Natural killer cell (primary cell): ENCODE measurements at places on chromosomes 3 and 15.

DNA sequence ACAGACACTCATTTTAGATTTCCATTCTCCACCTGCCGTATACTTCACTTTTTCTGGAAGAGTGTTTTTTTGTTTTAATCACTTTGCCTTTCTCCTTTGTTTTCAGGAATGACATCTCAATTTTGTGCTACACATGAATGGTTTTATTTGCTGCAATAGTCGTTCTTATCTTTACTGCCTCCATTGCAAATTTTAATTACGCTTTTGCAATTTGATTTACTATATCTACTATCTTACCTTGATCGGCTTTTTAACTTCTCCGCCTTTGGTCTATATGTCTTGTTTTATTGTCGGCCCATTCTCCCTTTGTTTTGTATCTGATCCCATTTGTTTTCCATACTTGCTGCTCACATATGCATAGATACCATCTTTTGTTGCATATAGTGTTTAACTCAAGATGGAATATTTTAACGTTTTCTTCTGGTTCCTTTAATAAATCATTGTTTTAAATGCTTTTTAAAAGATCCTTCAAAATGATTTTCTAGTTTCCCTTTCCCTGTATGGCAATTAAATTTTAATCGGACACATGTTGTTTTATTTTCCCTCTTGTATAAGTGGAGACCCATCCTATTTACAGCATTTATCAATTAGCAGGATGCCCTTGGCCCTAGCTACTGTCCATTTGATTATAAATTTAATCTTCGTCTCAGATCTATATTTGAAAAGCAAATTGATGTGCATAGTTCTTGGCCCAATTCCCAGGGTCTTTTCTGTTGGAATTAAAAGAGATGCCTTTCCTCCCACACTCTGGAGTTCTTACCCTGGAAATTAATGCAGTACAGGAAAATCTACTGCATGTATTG, 97.2 kb upstream of the CNTN4 start:
- DNase-seq: no peak

- no peak for DNase-seq
These were observed 10.5 kb downstream of the LTF start for GRCh38 chr3:46454209-46454595.

- no peak for DNase-seq
These were observed 103.1 kb downstream of the DGKG start for GRCh38 chr3:186258968-186259367.

DNA sequence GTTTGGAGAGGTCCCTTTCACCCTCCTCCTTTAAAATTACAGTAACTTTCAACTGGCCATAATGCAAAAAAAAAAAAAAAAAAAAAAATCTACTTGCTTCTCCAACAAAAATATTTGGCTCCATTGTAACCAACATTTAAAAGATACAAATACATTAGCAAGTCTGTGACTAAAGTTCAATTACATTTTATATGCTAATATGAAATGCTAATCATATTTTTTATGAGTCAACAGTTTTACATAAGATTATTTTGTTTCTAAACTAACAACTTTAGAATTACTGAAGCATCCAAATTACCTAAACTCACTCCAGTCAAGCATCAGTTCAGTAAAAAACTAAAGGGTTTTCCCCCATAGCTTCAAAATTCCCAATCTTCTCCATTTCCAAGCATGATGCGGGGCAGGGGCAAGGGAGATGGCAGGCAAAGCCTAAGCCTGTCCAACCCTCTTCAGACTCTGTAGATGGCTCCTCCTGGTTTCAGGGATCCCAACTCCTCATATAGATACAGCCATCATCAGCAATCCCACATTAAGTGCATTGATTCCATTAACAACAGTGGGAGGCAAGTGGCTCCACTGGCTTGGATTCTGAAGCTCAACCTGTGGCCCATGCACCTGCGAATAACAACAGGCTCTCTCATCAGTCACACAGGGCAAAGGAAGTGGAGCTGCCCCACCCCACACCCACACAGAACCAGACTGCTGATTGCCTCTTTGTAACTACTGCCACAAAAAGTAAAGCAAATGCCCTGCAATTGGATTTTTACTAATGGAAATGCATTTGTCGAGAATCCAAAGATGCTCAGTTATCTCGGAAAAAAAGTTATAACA, 15.0 kb downstream of the SFMBT1 start:
- no peak for DNase-seq

- DNase-seq: no peak
These were observed 1.6 kb downstream of the NXPE3 start for GRCh38 chr3:101780661-101781060.

DNA sequence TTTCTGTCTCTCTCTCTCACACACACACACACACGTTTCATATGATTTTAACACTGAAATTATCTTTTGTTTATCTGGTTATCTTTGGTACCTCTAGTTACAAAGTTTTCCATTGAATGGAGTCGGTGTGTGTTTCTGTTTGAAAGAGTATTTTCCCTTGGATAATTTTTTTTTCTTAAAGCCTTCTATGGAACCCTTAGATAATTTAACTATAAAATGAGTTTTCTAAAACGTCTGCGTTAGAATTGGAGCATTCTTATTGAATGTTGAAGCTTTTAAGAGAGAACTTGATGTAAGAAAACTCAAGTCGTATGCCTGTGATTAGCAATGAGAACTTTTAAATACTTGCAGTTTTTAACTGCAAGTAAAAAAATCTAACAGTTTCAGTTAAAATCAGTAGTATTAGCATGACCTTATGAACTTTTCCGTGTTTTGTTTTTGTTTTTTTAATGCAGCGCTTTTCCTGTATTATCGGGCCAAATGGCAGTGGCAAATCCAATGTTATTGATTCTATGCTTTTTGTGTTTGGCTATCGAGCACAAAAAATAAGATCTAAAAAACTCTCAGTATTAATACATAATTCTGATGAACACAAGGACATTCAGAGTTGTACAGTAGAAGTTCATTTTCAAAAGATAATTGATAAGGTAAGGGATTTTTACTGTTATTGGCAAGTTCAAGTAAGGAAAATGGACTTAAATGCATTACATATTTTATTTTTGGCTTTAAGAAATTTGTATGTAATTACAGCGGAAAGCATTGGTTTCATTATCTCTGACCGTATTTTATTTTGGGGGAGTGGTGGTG, 3.0 kb downstream of the SMC4 start:
- DNase-seq: no peak

DNA sequence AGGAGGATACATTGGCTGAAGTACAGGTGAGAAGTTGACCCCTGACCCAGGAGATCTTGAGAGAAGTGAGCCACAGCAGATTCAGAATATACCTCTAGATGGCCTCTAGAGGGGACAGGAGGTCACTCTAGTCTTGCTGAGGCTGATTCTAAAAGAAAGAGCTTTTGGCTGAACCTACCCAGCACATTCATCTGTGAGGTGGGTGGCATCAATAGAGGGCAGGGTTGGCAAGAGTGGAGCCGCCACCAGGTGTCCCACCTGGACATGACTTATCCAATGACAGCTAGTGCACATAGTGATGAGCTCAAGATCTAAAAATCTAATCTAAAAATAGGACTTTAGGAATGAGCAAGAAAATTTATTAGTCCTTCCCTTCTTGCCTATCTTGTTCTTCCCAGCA, 51.6 kb downstream of the CYP19A1 start:
- DNase-seq: no peak

DNA sequence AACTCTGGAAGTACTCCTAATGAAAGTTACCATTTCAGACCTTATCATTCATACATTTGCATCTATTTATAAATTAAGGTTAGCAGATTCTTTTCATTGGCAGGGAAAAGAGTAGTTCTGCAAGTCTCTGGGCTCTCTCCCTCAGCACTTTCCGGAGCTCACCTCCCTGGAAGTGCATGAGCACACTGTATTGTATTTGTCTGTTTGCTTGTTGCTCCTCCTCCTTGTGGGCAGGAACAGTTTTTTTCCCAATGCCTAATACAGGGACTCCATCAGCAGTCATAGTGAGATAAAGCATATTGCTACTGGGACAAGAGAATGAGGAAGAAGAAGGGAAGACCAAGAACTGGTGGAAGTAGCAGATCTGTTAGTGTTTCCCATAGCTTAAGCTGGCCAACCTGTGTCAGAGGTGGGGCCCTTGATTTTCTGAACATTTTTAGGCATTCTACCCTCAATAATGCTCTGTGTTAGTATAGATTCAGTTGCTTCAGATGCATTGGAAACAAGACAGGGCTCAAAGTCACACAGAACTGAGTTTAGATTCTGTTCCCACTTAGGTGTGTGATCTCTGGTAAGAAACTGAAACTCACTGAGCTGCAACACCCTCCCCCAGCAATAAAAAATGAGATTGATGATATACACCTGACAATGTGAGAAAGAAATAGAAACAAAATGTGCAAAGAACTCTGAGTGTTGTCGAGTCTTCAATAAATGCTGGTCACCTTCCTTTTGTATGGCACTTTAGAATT, 407.8 kb downstream of the TUSC7 start:
- DNase-seq: no peak

GRCh38 chr15:52100807-52101442, 11.7 kb downstream of the BCL2L10 start:
- DNase-seq: no peak

- DNase-seq: no peak
These were observed 3.9 kb downstream of the HYAL2 start for GRCh38 chr3:50318615-50319014.

- no peak for DNase-seq
These were observed 41.7 kb downstream of the ARIH1 start for GRCh38 chr15:72515591-72516389.

- DNase-seq: no peak
These were observed 82.7 kb upstream of the FNDC3B start for GRCh38 chr3:171956705-171957104.

GRCh38 chr15:99411234-99411633, 154.6 kb upstream of the MEF2A start:
- DNase-seq: no peak

DNA sequence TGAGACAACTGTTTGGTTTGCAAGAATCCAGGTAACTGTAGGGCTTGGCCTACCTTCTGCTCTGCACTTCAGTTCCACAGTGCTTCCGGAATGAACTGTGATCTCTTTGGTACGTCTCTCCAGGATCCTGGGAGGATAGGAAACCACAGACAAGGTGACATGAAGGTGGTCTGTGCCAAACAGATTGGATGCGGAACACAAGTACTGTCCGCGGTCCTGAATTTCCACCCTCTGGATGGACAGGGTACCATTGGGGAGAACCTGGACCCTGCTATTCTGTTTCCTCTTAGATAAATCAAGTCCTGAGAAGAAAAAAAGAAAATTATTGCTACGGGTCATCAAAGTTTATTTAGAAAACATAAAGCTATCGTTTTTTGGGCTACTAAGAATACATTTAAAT, 17.3 kb downstream of the IGSF10 start:
- DNase-seq: no peak

GRCh38 chr3:123390865-123391600, 57.9 kb downstream of the ADCY5 start:
- no peak for DNase-seq

- no peak for DNase-seq
These were observed 41.0 kb upstream of the TRAK1 start for GRCh38 chr3:42050126-42050525.

DNA sequence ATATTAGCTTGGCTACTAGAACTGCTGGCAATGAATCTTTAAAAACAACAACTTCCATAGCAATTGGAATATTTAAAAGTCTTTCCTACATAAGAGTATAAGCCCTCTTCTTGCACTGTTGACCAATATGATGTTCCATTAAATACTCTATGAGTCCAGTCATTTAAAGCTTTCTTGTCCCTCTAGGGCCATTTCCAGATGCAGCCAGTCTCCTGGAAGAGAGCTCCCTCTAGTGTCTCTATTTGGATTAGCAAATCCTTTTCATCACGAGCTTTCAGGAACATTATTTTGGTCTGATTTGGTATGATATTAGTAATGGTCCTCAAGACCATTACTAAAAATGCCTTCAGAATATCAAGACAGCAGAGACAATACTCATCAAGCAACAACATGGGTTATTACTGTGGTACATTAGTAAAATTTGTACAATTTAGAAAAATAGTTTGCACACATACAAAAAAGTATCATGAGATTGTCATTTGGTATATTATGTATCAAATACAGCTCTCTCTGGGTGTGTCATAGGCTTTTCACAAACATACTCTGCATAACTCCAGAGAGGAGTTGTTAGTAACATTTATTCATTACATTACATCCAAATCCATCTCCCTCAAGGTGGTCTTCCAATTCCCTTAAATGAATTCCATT, 101.3 kb downstream of the DPH6 start:
- peak; percentile 32 for DNase-seq

- DNase-seq: no peak
These were observed 3.5 kb downstream of the PLXND1 start for GRCh38 chr3:129602730-129603560.

GRCh38 chr3:155560135-155560534, 184.7 kb downstream of the PLCH1 start:
- no peak for DNase-seq

GRCh38 chr3:116815831-116816588, 106.4 kb downstream of the TUSC7 start:
- no peak for DNase-seq

- no peak for DNase-seq
These were observed 2.7 kb upstream of the LMAN1L start for GRCh38 chr15:74809956-74810355.
